ENCODE measurements at places on chromosomes 1 and 21.
A peak's percentile ranks its signal among the peaks of the same experiment; 100 is the strongest.

- DNase-seq, result no peak
Observed at GRCh38 chr21:44551340-44551961, at the start of gene KRTAP10-2. KRTAP10-2 (minus strand) TSS chr21:44551505; CDS start chr21:44551458, 47 bp downstream.

- no peak for DNase-seq
Observed at GRCh38 chr1:53715478-53715877, 23.5 kb downstream of the GLIS1 start.

DNA sequence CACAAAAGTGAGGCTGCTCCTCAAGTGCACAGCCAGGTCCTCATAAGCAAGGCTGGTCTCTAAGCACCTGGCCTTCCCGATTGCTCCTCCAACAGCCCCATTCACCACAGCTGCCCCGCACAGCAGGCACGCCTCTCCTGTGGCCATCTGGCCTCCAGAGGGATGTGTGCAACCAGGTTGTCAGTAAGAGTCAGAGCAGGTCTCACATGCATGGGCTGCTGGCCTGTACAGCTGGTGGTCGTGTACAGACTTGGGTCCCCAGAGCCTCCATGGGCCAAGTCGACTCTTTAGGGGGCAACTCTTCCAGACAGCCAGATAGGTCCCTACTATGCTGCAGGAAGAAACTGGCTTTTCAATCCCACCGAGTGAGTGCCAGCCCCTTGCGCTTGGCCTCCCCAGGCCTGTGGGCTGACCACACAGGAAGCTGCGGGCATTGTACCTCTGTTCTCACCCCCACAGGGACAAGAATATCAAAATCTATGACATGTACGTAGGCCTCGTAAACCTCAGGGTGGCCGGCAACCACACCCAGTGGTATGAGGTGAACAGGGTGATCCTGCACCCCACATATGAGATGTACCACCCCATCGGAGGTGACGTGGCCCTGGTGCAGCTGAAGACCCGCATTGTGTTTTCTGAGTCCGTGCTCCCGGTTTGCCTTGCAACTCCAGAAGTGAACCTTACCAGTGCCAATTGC is 1.4 kb downstream of the PRSS38 start:
- no peak for DNase-seq

GRCh38 chr1:9654051-9654833 is 2.7 kb downstream of the PIK3CD start:
- peak; percentile 32 for DNase-seq

- DNase-seq, result no peak
Observed at GRCh38 chr1:17109892-17110554, 9.2 kb downstream of the PADI2 start.

GRCh38 chr1:145956781-145957442 is 905 bp downstream of the LIX1L start:
- DNase-seq, result no peak

- DNase-seq, result no peak
Observed at GRCh38 chr1:227576189-227576588, 12.8 kb downstream of the ZNF678 start.
